Fibroblast of skin of abdomen (primary cell): ENCODE measurements at places on chromosomes 5 and 9.
A peak's percentile ranks its signal among the peaks of the same experiment; 100 is the strongest.

GRCh38 chr9:114430457-114430856 is 42.7 kb upstream of the AKNA start:
- no peak for DNase-seq

- DNase-seq, result no peak
These were observed 32.1 kb downstream of the NFIB start for GRCh38 chr9:14281876-14282275.

GRCh38 chr9:134551176-134551575 is 90.4 kb upstream of the COL5A1 start:
- DNase-seq, result no peak

DNA sequence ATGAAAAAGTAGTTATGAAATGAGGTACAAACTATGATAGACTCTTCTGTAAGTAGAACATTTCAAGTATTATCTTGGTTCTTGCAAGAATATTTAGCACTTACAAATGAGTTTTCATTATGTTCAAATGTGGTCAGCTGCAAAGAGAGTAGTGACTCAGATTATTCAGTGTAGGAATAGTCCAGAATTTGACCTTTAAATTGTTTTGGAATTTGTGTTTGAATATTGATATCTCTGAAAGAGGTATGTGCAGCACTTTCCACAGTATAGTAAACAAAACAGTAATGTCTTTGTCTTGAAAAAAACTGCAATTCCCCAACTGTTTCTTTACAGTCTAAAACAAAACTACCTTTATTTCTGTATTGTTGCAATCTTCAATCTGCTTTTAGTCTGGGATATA is 56.1 kb downstream of the WDR70 start:
- DNase-seq, result no peak

DNA sequence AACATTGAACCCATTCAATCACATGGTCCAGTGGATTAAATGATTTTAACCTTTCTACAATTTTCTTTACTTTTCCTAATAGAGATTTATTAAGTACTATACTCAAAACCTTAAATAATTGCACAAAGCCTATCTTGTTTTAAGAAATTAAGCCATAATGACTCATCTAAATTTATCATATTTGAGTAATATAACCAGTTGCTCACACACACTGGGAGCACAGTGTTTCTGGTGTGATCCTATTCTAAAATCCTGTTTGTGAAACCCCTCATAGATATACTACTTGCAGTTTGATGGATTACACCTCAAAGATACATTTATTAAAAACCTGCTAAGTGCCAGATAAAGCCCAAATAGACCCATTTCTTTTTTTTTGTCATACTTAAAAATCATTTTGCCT is 668.3 kb upstream of the CDH18 start:
- no peak for DNase-seq

DNA sequence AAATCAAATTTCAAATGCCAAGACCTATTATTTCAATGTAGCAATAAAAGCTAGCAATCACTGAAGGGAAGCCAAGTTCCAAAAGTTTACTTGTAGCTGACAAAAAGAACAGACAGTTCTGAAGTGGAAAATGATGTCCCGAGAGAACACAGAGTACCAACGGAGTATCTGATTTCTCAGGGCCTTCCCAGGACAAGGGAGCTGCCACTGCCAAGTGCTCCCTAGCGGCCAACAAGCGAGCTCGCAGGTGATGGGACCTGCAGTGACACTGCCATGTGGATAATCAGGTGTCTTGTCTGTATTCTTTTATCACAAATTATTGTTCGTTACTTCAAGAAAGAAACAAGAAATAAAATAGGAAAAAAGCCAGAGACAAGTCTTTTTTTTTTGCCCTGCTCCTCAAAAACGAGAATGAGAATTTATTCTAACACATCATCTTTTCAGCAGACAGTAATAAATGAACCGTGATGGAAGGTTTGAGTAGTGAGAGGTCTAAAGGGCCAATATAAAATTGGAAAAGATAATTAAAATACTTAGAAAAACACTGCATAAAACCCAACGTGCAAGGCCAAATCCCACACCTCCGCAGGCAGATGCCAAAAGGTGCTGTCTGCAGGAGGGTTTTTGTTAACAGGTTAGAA is 159.4 kb downstream of the MYO10 start:
- no peak for DNase-seq

DNA sequence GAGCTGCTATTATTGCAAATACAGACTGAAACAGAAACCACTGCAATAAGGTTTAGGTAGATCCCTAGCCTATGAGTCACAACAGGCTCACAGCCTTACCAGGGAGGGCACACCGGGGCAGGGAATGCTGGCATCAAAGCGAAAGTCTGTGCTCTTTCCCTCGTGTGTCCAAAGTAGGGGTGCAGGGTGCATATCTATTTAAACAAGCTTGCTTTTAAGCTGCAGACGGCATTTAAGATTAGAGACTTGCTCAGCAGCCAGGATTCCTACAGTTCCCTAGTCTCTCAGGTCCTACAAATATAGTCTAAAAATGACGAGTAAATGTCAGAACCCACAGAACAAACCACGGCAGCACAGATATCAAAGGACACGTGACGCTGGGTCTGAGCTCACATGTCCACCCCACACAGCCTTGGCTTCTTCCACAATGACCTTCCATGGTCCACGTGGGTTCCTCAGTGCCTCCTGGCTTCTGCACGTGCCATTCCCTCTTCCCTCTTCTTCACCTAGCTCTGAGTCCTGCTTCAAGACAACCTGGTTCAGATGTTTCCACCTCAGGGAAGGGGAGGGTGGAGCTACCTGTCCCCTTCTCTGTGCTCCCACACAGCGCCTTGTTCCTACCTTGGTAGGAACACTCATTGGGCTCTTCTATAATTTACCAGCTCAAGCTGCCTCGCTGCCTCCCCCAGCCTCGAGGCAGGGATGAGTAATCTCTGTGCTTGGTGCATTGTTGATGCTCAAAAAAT is 193.2 kb downstream of the MAPKAP1 start:
- DNase-seq, result peak; percentile 57

DNA sequence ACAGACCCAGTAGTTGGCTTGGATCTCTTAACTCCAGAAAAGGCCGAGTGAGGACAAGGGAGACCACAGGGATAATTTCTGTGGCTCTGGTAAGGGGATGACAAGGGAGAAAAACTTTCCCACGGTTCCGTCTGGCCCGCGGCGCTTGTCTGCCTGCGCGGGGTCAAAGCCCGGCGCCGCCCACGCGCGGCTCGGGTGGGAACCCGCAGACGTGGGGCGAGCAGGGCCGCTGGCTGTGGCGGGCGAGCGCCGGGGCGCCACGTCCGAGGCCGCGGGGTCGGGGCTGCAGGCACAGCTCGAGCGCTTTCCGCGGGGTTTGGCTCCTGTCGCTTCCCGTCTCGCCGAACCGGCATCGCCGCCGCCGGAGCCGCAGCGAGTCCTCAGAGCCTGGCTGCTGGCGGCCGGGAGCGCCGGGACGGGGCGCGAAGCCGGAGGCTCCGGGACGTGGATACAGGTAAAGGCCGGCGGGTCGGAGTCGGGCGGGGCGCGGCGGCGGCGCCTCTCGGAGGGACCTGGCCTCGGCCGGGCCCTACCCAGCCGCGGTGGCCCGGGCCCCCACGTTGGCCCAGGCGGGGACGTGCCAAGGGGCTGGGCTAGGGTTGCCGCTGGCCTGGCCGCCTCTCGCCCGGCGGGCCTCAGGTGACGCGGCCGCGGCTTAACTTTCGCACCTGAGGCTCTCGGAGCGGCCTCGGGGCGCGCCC is at the start of gene RNF180:
RNF180 (plus strand) TSS at position 344 of the 701 bp plus-strand sequence. CDS start 34,965 bp downstream, outside the sequence.
- DNase-seq, result peak; percentile 47

- no peak for DNase-seq
These were observed 17.8 kb downstream of the OLFM1 start for GRCh38 chr9:135105211-135105745.

GRCh38 chr5:18503797-18504328 is 869.6 kb downstream of the TAF11L14 start:
- no peak for DNase-seq

DNA sequence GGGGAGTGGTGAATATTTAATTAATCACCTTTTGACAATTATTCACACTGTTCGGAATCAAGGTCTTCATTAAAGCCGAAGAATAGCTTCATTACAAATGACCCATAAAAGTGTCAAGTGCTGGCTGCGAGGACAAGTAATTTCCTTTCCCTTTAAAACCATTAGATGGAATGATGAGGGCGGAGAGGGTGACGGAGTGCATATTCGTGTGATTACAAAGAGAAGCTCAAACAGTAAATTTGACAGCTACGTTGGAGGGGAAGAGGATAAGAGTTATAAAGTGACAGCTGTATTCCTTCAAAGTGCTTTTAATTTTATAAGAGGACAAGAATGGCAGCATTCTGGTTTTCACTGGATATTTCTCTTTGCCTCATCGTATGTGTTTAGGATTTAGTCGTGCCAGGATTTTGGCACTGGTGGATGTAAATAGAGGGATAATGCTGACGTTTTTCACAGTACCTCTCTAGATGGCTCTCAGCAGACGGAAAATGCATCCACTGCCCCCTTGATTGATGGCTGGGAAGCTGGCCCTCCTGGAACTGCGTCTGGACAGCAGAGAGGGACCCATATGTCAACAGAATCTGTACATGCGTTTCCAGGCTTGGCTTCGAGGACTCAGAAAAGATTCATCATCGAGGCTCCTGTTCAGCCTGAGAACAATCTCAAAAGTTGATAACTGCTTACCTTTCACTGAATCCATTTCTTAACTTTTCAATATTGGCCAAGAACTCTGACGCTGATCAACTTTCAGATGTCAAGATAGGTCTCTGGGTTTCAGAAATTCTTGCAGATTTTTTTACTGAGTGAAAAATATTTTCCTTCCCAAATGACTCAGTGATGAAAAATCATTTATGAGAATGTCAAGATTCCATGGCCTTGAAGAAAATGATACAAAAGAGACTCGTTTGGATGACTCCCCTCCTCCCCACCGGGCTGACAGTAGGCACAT is 50.4 kb upstream of the IRX2 start:
- DNase-seq, result peak; percentile 17

DNA sequence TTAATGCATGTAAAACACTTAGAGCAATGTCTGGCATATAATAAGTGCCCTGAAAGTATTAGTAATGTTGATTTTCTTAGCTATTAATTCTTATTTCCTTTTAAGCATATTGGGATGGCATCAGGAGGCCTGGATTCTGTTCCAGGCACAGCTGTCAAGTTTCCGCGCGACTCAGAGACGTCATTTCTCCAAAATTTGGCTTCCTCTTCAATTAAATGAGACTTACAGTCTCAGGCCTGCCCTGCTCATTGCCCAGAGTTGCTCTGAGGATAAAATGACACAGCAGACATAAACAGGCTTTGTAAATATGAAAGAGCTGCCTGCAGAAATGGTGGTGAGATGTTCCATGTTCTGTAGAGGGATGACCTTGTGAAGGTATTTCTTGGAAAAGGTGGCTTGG is 159.8 kb upstream of the GLRA1 start:
- DNase-seq, result no peak

DNA sequence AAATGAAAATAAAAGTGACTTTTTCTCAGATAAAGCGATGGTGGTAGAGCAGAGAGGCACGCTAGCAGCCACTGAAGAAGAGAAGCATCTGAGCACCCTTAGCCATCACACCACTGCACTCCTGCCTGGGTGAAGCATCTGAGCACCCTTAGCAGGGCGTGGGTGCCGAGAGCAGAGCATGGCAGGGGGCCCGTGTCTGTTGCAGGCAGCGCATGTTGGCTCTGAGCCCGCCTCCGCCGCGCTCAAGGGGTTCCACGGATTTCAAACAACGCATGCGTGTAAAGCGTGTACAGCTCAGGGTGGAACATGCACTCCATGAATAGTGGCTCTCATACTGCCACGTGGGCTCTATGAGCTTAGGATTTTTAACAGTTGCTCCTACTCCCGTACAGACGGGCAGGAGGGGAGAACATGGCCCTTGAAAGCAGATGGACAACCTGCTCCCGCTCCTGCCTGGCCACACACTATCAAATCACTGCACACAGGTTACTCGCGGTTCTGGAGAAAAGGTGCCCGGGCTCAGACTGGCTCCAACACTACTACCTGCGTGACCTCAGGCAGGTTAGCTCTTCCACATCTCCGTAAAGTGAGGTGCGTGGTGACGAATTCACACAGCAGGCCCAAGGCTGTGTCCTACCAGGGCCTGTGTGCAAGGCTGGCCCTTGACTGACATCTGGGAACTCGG is 12.1 kb downstream of the LRRC14B start:
- DNase-seq, result no peak

- DNase-seq, result no peak
These were observed 108.0 kb upstream of the MTAP start for GRCh38 chr9:21694424-21694823.

- DNase-seq, result no peak
These were observed 6.7 kb upstream of the OR1N2 start for GRCh38 chr9:122546196-122546595.

DNA sequence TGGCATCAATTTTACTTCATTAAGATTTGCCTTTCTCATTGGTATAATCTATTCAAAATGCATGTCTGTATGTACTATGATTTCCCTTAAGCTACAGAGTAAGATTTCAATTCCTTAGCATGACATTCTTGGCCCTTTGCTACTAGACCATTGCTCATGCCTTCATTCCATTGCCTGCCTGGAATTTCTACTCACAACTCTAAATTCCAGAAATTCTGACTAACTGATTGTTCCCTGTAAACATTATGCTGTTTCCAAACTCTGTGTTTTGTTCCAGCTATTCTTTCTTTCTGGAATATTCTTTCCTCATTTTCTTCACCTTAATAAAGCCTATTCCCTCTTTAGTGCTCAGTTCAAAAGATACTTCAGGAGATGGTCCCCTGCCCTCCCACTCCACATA is 568.8 kb upstream of the SEMA6A start:
- DNase-seq, result peak; percentile 44

DNA sequence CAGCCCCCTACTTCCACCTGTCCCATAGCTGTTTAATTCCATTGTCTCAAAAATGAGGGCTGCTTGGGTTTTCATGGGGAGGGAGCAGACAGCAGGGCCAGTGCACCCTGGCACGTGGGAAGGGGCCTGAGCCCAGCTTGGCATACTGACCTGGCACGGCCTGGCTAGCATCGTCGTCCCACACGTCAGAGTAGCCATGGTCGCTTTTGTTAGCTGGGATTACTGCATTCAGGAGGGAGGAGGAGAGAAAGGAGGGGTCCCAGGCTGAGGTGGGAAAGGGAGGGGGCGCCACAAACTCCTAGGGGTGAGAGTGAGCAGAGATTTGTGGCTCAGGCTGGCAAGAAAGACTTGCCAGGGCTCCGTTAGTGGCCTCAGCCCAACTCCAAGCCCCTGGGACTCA is 21.1 kb upstream of the CYSTM1 start:
- DNase-seq, result no peak

GRCh38 chr5:133996683-133997252 is 8.0 kb downstream of the VDAC1 start:
- DNase-seq, result no peak

GRCh38 chr9:4182831-4183230 is 117.0 kb downstream of the GLIS3 start:
- DNase-seq, result peak; percentile 33

- no peak for DNase-seq
These were observed 18.9 kb upstream of the DUSP1 start for GRCh38 chr5:172789687-172790495.

GRCh38 chr5:175116466-175117048 is 327.4 kb downstream of the DRD1 start:
- DNase-seq, result no peak

DNA sequence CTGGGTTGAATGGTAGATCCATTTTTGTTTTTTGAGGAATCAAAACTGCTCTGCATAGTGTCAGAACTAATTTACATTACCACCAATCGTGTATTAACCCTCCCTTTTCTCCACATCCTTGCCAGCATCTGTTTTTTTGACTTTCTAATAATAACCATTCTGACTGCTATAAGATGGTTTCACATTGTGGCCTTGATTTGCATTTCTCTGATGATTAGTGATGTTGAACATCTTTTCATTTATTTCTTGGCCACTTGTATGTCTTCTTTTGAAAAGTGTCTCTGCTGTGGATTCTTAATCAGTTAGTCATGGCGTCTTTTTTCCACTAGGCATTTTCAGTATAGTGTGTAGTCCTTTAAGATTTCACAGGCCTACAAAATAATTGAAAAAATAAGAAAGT is 2144.3 kb upstream of the C9orf72 start:
- peak; percentile 60 for DNase-seq
